ENCODE measurements at places on chromosomes 2 and 18.

DNA sequence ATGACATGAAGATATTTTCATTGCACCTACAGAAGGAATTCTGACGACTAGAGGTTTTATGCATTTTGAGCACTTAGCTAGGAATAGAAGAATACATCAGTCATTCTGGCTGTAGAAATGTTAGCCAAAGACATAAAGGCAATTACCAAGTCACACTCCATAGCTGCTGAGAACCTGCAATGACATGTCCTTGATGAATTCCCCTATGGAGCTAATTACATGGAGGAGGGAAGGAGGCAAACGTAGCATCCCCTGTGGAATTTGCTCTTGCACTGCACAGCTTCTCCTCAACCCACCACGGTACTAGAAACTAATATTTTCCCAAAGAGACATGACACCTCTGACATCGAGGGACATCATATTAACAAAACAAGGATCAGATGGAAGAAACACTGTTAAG is 174.0 kb upstream of the SESTD1 start:
- DNase-seq, result no peak

- DNase-seq, result no peak
These were observed 300.8 kb downstream of the BCL11A start for GRCh38 chr2:60252581-60253150.

DNA sequence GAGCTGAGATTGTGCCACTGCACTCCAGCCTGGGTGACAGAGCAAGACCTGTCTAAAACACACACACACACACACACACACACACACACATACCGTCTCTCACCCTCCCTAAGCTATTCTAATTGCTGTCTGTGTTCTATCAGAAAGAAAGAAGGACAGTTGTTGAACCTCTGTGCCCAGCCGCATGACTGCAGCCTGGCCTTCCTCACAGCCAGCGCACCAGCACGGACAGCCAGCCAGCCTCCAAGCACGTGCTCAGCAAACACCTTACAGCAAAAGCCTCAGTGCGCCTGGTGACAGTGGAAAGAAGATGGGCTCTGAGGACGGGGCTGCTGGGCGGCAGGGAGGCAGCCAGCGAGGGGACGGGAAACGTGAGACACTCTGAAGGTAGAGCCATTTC is 58.0 kb downstream of the ZNF516 start:
- no peak for DNase-seq

- DNase-seq, result no peak
These were observed 346.9 kb downstream of the MEIS1 start for GRCh38 chr2:66781804-66782203.

- DNase-seq, result no peak
These were observed 149.9 kb downstream of the SEPTIN10 start for GRCh38 chr2:109463891-109464290.
